ENCODE measurements at places on chromosomes 2 and 18. TPM values are rescaled to one million over a fixed set of nuclear protein-coding genes. Genes with fewer than 3 reads are reported as not detected.

DNA sequence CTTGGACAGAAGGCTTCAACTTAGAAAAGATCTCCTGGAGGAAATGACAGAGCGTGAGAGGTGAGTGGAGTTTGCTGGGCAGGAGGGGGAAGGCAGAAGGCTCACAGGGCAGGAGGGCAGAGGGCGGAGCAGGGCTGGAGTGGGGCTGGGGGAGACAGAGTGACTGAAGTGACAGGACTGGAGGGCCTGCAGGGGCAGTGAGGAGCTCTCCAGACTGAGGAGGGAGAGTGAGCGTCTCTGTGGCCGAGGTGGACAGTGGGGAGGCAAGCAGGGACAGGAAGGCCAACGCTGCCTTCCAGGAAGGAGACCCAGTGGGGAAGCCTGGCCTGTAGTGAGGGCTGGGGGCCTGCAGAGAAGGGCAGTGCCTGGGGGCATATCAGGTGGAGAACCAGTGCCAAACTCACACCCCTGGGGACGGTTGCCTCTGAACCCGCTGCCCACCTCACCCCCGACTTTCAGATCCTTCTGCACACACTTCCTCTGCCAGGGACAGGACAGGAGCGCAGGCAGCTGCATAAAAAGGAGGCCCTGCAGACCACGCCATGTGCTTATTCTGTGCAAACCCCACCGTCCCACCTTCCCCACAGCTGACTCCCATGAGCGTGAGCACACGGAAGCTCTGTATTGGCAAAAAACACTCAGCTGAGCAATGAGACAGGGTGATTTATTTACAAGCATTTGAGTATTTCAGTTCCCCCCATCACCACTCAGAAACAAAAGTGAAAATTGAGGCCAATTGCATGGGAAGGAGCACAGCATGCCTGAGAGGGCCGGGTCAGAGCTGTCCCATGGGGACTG lies 244.3 kb downstream of the FAM210A start:
- DNase-seq, result no peak

Gene E2F6
- total RNA-seq, result 38.6 TPM

Gene ATOH8
- total RNA-seq, result 17.7 TPM

Gene VWC2L
- total RNA-seq, result not detected

GRCh38 chr2:209424781-209425470 lies 1.1 kb downstream of the MAP2 start:
- no peak for DNase-seq

Gene IL36RN
- not detected for total RNA-seq

DNA sequence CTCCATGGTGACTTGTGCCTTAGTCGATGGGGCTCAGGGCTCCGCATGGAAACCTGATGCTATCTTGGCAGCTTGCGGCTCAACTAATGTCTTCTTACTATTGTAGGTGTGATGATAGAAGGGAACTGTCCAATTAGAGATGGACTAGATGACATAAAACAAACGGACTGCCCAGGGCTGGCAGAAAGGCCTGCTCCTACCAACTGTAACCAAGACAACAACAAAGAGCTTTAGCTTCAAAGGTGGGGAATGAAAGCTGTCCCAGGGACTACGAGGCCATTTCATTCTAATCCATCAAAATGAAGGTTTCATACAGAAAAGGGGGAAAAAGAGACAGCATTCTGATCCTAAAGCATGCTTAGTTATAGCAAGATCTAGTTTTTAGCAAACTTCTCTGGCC lies 186.9 kb upstream of the ACAA2 start:
- DNase-seq, result no peak

GRCh38 chr2:44273076-44273475 lies 2.2 kb upstream of the SLC3A1 start:
- no peak for DNase-seq

Gene C2orf15
- not detected for total RNA-seq

- peak; percentile 69 for DNase-seq
Observed at GRCh38 chr18:36321658-36322407, 24.3 kb downstream of the FHOD3 start.

- DNase-seq, result no peak
Observed at GRCh38 chr18:154151-154550, 4.2 kb upstream of the USP14 start.

DNA sequence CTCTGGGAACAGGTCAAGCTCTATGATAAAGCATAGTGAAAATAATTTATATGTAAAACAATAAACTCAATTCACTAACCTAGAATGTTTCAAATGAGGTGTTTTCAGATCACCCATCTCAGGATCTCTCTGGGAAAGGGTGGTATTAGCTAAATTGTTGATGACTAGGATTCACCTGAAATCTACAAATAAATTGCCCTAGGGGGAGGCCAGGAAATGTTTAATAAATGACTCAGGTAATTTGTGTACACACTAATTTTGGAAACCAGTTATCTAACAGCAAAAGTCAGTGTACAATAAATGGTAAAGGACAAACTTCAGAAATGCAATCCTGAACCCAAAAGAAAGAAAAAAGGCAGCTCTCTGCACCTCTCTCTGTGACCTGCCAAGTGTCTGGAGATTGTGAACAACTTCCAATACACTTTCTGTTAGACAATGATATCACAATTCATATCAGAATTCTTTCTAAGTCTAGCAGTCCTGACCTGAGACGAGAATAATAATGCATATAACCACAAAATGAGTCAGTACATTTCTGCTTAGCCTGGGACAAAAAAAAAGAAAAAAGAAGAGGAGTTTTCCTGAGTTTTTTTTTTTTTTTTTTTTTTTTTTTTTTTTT lies 760.0 kb downstream of the EPHA4 start:
- DNase-seq, result peak; percentile 21

DNA sequence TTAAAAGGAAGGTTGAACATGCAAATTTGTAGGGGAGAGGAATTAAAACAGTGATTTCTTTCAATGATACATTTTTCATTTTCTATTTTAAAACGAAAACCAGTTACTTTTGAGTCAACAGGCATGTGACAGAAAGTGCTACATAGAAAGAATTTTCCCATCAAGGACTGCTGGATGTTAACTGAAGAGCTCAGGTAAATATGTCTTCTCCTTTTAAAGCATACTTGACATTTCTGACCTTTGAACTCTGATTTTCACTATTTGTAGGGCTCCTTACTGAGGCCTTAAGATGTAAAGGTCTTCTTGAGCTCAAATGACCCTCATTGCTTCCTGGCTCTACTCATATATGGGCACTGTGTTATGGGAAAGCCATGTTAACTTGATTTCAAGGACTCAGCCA lies 32.4 kb downstream of the FIGN start:
- no peak for DNase-seq

DNA sequence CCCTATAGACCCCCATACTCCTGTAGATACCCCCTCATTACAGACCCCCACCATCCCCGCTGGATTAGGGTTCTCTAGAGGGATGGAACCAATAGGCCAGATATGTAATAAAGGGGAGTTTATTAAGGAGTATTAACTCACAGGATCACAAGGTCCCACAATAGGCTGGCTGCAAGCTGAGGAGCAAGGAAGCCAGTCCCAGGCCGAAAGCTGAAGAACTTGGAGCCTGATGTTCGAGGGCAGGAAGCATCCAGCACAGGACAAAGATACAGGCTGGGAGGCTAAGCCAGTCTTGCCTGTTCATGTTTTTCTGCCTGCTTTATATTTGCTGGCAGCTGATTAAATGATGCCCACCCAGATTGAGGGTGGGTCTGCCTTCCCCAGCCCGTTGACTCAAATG lies 106.6 kb downstream of the AGAP1 start:
- no peak for DNase-seq

Gene SP5
- total RNA-seq, result 2.6 TPM

DNA sequence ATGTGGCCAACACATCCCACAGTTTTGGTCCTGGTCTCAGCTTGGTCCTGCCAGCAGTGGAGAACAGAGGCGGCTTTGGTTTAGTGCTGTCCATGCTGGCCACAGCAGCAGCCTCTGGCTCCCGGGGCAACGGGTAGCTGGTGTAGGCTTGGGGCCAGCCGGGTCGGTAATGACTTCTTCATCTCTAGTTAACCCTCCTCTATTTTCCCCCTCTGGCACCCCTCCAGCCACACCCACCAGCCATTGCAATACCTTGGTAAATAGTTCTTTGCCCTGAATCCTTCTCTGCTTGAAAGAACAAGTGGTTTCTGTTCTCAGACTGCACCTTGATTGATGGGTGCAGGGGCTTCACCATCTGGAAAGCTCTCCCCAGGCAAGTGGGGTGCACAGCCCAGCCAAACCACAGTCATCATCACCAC lies 31.7 kb upstream of the ZNF396 start:
- DNase-seq, result no peak

- DNase-seq, result peak; percentile 68
Observed at GRCh38 chr2:42722320-42723190, 41.4 kb downstream of the OXER1 start.

DNA sequence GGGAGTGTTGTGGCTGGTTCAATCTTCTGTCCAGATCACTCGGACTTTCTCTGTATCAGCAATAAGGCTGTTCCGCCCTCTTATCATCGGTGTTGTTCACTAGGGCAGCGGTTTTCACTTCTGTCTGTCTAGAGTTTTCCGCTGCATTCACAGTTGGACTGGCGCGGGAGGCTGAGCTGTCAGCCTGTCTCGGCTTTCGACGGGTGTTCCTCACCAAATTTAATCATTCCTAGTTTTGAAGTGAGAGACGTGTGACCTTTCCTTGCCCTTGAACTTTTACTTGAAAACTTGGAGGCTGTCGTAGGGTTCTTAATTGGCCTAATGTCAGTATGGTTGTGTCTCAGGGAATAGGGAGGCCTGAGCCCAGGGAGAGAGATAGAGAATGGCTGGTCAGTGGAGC lies 108.3 kb downstream of the NFATC1 start:
- no peak for DNase-seq

DNA sequence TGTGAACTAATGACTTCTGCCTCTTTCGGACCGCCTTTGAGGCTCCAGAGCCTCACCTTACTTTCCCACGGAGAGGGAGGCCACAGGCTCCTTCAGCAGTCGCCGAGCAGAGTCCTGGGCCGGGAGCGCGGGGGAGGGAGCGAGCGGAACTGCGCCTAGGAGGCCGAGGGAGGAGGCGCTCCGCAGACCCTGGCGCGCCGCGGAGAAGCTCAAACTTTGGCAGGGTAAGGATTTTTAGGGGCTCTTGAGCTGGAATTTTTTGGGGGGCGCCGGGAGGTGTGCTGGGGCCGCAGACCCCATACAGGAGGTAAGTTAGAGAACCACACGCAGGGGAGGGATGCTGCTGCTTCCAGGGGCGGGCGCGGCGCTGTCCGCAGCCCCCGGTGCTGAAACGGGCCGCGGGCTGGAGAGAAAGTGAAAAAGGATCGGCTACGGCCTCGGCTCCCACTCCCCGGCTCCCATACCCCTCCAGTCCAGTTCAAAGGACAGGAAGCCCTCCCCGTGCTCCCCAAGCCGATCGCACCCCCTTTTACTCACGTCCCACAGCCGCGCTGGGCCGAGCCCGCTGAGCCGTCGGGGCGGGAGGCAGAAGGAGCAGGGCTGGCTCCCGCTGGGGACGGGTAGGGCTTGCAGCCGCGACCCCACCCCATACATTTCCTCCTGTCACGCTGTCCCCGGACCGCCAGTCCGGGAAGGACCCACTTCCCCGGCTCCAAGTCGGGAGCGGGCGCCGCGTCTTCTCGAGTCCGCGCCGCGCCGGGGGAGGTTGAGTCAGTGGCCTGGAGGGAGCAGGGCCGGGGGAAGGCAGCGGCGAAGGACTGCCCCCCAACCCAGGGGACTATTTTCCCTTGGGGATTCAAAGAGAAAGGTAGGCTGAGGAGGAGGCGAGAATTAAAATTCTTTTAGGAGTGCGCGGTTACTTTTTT lies at the start of gene CNGA3:
Gene CNGA3 (plus strand): TSS at position 146 of the 926 bp plus-strand sequence. CDS start 23,520 bp downstream, outside the sequence.
- peak; percentile 53 for DNase-seq

DNA sequence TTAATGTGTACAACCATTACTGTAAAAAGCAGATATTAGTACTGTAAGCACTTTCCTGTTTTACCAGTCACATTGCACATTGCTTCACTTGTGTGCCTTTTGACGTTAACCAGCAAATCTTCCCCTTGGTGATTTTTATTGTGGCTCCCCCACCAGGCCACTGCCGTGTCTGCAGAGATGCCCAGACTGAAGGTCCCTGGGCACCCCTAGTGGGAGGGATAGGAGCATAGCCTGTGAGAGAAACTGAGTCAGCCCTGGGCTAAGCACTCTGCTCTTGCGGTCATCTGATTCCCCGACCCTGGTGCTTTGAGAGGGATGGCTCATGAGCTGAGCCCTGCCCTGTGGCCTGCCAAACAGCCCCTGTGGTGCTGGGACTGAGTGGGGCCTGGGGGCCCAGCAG lies 73.4 kb downstream of the INPP4A start:
- no peak for DNase-seq

All from Daoy (cell line).